GM04503 (cell line): ENCODE measurements at places on chromosomes 3 and 15.

GRCh38 chr3:82354228-82354627 is 592.8 kb upstream of the GBE1 start:
- DNase-seq = no peak

DNA sequence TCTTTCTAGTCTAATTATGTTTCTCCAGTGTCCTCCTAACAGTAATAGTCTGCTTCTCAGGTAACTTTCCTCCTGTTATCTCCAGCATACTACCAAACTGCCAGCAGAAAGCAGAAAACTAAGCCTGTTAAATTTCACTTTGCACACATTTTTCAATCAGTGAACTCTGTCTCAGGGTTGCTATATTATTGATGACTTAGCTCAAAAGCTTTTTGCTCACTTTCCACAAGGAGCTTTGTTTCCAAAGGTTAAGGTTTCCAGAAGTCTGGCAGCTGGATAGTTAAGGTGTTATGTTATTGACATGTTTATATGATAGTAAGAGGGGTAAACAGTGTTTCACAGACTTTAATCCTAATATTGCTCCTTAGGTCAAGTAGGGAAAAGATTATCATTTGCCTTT is 5.1 kb downstream of the TRPM7 start:
- DNase-seq = no peak

DNA sequence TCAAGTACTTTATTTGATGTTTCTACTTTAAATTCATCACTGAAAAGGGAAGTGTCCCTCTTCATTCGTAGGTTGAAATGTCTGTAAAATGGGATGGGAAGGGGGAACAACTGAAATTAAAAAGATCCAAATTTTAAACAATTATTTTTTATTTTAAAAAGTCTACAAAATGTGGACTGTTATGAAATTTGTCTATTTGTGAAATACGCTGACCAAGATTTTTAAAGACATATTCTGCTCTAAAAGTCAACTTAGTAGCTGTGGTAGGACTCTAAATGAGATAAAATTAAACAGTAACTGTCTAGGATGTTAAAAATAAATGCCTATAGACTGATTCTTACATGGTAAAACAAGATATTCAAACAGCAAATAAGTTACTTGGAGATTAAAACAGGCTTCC is 67.3 kb downstream of the ADAM10 start:
- DNase-seq = no peak

- no peak for DNase-seq
Observed at GRCh38 chr3:158097593-158098308, 8.5 kb downstream of the SHOX2 start.

GRCh38 chr3:116155841-116156240 is 289.4 kb downstream of the LSAMP start:
- no peak for DNase-seq

- DNase-seq = no peak
Observed at GRCh38 chr3:150194957-150195356, 213.1 kb upstream of the TSC22D2 start.

DNA sequence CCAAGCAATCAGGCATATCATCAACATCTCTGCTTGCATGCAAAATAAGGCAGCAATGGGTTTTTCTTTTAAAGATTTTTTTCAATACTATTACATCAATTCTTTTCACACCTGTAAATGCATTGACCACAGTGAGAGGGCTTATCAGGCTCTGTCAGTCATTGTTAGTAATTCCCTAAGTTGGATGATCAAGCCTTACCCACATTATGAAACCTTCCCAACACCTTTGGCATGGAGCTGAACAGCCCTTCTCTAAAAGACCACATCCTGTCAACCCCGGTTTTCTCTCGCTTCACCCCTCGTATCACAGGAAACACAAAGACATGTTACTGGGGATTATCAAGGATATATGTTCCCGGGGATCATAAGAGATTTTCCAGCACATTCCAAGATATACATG is 135.2 kb upstream of the SLC24A5 start:
- DNase-seq = no peak

GRCh38 chr3:140933552-140933951 is 8.1 kb upstream of the SLC25A36 start:
- DNase-seq = no peak

- no peak for DNase-seq
Observed at GRCh38 chr3:73115806-73116205, 54.3 kb downstream of the EBLN2 start.

DNA sequence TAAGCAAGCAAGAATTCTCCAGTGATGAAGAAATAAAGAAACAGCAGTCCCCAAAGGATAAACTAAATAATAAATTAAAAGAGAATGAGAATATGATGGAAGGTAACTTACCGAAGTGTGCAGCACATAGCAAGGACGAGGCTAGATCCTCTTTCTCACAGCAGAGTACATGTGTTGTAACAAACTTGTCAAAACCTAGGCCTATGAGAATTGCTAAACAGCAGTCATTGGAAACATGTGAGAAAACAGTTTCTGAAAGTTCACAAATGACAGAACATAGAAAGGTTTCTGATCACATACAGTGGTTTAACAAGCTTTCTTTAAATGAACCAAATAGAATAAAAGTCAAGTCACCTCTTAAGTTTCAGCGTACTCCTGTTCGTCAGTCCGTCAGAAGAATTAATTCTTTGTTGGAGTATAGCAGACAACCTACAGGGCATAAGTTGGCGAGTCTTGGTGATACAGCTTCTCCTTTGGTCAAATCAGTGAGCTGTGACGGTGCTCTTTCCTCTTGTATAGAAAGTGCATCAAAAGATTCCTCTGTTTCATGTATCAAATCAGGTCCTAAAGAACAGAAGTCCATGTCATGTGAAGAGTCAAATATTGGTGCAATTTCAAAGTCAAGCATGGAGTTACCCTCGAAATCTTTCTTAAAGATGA is 4.5 kb upstream of the SCG5 start:
- no peak for DNase-seq

GRCh38 chr15:61753018-61753710 is 307.1 kb downstream of the VPS13C start:
- DNase-seq = no peak

GRCh38 chr3:123412811-123413604 is 35.9 kb downstream of the ADCY5 start:
- DNase-seq = no peak

- no peak for DNase-seq
Observed at GRCh38 chr3:55596212-55596611, 109.1 kb upstream of the WNT5A start.

- DNase-seq = no peak
Observed at GRCh38 chr3:159266779-159267178, 464.9 kb downstream of the MFSD1 start.

- DNase-seq = no peak
Observed at GRCh38 chr15:70768257-70768883, 5.0 kb upstream of the UACA start.

DNA sequence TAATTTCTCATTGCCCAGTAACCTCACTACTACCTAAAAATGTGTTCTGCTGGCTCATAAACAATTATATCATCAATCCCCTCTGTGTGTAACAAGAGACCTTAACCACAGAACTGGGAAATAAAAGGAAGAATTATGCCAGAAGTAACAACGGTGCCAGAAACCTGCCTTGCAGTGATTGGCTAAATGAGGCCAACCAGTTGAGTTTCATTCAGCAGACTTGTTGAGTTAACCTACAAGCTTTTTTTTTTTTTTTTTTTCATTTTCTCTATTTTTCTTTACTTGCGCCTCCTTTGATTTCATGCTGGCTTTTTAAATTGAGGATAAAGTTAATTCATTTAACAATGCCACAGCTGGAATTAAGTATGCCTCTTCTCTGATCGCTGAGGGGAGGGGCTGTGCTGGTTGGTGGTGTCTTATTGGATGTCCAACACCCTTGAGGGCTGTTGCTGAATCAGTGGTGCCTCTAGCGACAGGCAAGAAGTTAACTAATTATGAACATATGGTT is 30.0 kb upstream of the GMNC start:
- no peak for DNase-seq

DNA sequence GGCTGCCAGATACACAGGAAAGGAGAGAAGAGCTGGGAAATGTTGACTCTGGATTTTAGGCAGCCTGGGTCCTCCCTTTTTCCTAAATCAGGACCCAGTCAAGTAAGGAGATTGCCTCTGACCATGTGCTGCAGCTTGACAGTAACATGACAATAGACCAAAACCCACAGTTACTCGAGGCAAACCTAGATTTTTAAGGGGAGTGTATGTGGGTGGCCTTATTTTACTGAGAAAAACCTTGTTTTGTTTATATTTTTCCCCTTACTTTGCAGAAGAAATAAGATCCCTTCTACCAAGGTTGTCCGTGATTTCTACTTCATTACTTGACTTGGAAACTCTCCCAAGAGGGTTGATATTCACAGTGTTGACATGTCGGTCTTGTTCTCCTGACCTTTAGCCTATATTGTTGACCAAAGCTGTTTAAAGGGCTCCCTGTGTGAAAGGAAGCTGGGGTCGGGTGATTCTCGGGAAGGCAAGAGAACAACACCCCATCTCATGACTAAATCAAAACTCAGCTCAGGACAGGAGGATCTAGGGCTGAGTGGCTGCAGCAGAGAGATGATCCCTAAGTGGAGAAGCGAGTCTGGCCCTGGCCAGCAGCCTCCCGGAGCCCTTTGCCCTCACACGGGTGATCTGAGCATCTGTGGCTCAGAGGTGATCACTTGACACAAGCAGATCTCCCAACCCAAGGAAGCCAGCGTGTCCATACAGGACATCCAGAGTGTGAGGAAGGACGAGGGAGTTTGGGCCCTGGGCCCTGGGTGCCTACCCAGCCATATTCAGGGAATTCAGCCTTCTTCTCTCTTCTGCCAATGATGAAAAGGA is 31.0 kb upstream of the SLCO2A1 start:
- DNase-seq = peak; percentile 21

GRCh38 chr3:156109989-156110388 is 10.4 kb upstream of the KCNAB1 start:
- DNase-seq = no peak

DNA sequence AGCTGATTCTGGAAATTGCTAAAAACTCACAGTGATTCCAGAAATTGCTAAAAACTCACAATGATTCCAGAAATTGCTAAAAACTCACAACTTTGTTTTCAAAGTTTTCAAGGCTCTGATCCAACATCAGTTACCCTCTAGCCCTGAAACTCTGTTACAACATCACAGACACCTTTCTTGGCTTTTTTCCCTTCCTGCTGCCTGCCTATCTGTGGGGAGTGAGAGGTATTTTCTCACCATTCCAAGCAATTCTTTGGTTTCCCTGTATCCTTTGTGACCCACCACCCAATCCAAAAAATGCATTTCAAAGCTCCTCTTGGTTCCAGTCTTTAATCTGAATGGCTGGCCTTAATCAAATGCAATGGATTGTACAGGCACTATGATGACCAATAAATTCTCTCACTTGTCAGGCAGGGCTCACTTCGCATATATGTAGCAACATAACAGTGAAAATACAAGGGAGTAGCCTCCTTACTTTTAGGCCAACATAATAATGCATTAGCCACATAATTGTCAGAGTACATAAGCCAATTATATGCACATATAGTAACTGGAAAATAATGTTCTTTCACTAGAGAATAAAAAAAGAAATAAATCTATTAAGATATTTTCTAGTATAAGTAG is 1139.0 kb downstream of the ROBO2 start:
- no peak for DNase-seq

- no peak for DNase-seq
Observed at GRCh38 chr3:124126436-124127023, 134.6 kb upstream of the ROPN1 start.

- no peak for DNase-seq
Observed at GRCh38 chr3:27581852-27582251, 97.7 kb upstream of the SLC4A7 start.

DNA sequence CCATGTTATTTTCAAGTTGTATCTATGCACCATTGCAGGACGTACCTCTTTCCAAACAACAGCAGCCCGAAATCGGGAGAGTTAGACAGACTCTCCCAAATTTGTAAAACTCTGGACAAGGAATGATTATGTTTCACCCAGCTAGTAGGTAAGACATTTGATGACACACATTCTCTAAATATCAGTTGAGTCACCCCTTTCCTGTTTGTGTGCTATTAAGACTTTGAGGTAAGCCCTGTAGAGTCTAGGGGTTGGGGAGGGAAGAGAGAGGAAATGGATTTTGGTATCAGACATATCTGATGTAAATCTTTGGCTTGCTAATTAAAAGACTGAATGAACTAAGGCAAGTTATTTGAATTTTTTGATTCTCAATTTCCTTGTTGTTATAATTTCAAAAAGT is 999.0 kb downstream of the TUSC7 start:
- DNase-seq = no peak

- DNase-seq = no peak
Observed at GRCh38 chr3:187340578-187340977, 27.6 kb upstream of the RTP4 start.

- DNase-seq = no peak
Observed at GRCh38 chr3:8218353-8218940, 283.2 kb upstream of the LMCD1 start.

GRCh38 chr15:39886418-39886817 is 33.6 kb downstream of the GPR176 start:
- DNase-seq = no peak

GRCh38 chr3:26118165-26118564 is 328.3 kb downstream of the OXSM start:
- no peak for DNase-seq

DNA sequence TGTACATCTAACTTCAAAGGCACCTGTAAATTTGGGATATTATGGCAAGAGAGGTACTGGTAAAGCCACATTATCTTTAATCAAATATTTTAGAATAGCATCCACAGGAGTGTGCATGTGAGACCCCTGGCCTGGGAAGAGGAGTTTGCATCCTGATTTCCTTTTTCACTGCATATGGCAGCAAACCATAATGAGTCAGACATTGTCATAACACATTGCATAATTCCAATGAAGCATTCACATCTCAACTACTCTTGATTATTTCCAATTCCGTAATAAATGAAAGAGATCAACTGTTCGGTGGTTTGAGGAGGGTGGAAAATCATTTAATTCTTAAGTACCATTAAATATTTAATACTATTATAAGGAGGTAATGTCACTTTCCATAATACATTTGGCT is 215.0 kb downstream of the MECOM start:
- DNase-seq = no peak

- DNase-seq = no peak
Observed at GRCh38 chr3:138051947-138052802, 42.2 kb downstream of the CLDN18 start.

- no peak for DNase-seq
Observed at GRCh38 chr15:90095521-90095959, 6.7 kb downstream of the IDH2 start.
